ENCODE measurements at places on chromosomes 12 and 14.
A peak's percentile ranks its signal among the peaks of the same experiment; 100 is the strongest.

- DNase-seq, result no peak
Observed at GRCh38 chr14:68397822-68398221, 395.0 kb downstream of the ZFP36L1 start.

DNA sequence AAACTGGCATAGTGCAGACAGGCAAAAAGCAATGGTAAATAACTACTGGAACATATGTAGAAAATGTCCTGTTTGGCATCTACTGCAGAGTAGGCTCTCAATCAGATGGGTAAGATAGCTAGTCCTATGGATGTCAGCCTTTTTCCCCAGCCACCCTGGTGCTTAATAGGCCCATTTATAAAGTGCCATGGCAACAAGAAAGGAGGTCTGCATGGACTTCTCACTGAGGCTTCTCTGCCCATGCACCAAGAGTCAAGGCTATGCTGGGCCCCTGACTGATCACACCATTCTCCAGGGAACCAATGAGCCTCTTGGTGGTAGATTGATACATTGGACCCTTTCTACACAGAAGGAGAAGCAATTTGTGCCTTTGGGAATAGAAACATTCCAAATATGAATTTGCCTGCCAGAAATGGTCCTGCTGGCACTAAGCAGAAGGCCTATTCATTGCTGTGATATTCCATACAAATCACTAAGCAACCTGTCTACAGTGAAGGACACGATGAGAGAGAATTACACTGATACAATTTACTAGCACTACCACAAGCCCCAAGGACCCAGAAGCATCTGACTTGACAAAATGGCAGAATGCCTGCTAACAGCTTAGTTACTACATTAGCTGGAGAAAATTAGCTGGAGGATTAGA lies 43.8 kb downstream of the RESF1 start:
- no peak for DNase-seq

- DNase-seq, result no peak
Observed at GRCh38 chr12:13691598-13691997, 289.8 kb downstream of the GRIN2B start.

DNA sequence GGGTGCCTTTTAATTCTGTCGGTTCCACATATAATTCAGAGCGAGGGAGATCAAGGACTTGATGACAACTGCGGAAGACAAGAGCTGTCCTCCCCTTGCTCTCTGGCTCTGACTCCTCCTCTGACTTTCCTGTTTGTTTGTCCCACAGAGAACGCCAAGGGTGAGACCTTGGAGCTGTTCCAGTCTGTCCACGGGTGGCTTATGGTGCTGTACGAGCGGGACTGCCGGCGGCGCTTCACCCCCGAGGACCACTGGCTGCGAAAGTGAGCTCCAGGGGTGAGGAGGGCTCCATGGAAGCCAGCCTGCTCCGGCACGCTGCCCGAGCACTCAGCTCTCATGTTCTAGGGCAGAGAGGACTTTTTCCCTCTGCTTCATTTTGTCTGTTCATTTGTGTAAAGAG lies 32.8 kb downstream of the UBE3B start:
- DNase-seq, result no peak

- DNase-seq, result no peak
Observed at GRCh38 chr12:119229837-119230236, 51.1 kb downstream of the HSPB8 start.

DNA sequence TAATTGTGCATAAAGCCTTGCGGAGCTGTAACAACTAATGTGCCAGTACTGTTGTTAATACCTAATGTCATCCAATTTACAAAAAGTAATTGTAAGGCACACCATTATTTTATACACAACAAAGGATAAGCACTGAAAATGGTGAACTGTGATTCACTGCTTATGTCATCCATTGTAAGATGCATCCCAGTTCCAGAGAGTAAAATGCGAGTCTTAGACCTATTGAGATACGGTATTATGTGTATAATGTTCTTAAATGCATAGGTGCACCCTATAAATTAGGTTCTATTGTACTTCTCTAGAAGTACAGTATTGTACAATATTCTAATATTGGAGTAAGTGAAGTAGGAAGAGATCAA lies 406 bp downstream of the PARP2 start:
- no peak for DNase-seq

GRCh38 chr14:69013943-69014782 lies 35.1 kb upstream of the ACTN1 start:
- peak; percentile 73 for DNase-seq

DNA sequence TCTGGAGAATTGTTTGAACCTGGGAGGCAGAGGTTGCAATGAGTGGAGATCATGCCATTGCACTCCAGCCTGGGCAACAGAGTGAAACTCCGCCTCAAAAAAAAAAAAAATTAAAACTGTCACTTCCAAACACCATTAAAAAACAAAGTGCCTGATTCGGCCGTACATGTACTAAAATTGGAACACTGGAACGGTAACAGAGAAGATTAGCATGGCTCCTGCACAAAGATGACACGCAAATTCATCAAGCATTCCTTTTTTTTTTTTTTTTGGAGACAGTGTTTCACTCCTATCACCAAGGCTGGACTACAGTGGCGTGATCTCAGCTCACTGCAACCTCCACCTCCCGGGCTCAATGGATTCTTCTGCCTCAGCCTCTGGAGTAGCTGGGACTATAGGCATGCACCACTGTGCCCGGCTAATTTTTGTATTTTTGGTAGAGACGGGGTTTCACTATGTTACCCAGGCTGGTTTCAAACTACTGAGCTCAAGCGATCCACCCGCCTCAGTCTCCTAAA lies 40.2 kb upstream of the SINHCAF start:
- no peak for DNase-seq

GRCh38 chr12:104605685-104606084 lies 148.9 kb downstream of the CHST11 start:
- no peak for DNase-seq

GRCh38 chr14:100888789-100889315 lies 14.7 kb downstream of the RTL1 start:
- no peak for DNase-seq
